Activated T-helper 17 cell treated with anti-CD3 and anti-CD28 coated beads, Interleukin-2, amount 50 U/mL, for 72 hours (primary cell): ENCODE measurements at places on chromosomes 1 and 21. TPM values are rescaled to one million over a fixed set of nuclear protein-coding genes. Genes with fewer than 3 reads are reported as not detected.

- ATAC-seq = no peak
Observed at GRCh38 chr1:53591924-53592323, 132.7 kb downstream of the DMRTB1 start.

Gene PRAMEF14
- total RNA-seq = not detected

DNA sequence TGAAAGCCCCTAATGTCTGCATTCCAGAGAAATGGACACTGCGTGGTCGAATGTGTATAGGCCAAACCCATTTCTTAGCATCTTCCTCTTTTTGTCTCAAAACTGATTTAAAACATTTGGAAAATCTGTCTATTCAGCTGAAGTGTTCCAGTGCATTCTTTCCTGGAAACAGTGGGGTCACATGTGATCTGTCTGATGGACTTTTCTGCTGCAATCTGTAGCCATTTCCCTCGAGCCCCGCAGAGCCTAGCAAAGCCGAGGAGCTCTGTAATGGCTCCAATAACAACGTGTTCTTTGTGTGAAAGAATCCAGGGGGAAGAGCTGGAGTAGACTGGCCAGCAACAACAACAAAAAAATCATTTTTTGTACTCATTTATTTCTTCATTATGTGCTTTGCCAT, 329.3 kb downstream of the BARHL2 start:
- no peak for ATAC-seq

Gene KRTAP13-2
- total RNA-seq = not detected

DNA sequence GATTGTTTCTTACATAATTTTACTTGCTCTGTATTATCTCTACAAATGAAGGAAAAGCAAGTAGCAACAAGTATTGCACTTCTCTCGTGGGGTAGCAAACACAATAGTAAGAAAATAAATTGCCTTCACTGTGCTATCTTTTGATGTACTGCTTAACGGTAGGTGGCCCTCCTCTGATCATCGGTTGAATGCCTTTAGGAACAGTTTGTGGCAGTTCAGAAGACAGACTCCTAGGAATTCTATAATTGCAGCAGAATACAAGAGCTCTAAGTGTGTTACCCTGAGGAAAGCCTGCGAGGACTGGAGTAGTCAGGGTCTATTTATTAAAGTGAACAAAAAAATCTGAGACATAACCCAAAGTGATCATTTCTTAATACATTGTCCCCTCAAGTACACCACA, 1135.9 kb downstream of the KCNT2 start:
- no peak for ATAC-seq

- peak; percentile 83 for ATAC-seq
Observed at GRCh38 chr1:64956733-64957441, 9.5 kb downstream of the JAK1 start.

DNA sequence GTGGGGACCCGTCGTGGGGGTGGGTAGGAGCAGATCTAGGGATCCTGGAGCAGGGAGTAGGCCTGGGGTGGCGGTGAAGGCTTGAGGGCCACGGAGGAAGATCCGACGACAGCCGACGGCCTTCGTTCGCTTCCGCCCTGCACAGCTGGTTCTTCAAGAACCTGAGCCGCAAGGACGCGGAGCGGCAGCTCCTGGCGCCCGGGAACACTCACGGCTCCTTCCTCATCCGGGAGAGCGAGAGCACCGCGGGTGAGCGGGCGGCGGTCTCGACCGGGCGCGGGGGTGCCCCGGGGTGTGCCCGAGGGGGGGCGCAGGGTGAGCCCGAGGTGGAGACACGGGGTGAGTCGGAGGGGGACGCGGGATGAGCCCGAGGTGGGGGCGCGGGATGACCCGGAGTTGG, 16.5 kb upstream of the HDAC1 start:
- ATAC-seq = no peak

- no peak for ATAC-seq
Observed at GRCh38 chr1:162284206-162284955, 92.3 kb downstream of the SPATA46 start.

Gene GJA9
- total RNA-seq = not detected

GRCh38 chr1:82152356-82153271, 351.9 kb downstream of the ADGRL2 start:
- no peak for ATAC-seq

Gene CBR3
- 23.2 TPM for total RNA-seq

Gene CLDN8
- not detected for total RNA-seq

DNA sequence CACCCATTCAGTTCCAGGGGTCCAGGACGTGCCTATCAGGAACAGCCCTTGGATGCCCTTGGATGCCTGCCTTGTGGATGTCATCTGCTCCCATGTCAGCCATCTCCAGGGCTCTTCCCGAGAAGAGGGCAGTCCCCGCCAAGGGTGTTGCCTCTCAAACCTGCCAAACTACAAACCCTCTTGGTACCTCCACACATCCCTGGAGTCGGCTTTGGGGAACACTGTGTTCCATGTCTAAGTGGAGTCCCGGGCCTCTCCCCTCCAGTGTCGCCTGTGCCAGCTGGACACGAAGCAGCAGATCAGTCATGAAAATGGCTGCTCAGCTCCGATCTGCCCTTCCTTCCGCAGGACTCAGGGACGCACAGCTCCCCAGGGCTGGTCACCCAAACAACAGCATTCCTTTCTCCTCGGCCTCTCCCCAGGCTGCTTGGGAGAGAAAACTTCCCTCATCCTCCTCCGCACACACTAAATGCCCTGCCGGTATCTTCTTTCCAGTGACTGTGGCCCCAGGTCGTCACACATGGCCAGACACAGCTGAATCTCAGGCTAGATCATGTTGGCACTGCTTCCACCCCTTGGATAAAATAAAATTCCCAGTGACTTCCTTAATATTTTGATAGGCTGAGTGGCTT, 53.4 kb downstream of the GALNT2 start:
- no peak for ATAC-seq

DNA sequence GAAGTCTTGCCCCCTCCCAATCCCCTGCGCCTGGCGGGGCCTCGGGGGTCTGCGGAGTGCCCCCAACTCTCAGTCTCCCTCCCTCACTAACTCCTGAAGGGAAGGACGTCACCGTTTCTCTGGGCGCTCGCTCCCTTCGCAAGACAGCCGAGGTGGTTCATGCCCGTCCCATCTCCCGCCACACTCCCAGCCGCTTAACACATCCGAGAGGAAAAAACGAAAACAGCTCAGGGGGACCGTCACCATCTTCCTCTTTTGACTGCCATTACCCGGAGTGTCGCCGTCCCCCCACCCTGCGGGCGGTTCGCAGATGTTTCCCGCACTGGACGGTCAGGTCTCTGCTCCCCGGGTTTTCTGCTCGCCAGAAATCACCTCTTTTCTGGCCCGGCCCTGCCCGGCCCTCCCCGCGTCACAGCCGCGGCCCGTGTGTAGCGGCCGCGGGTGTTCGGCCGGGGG, 532 bp downstream of the ERO1B start:
- peak; percentile 34 for ATAC-seq

Gene ZNHIT6
- 9.3 TPM for total RNA-seq

GRCh38 chr1:116755066-116755465, 836 bp downstream of the CD2 start:
- no peak for ATAC-seq

GRCh38 chr1:11981378-11982009, 1.2 kb downstream of the MFN2 start:
- no peak for ATAC-seq

GRCh38 chr1:4353090-4353856, 301.1 kb upstream of the AJAP1 start:
- no peak for ATAC-seq

DNA sequence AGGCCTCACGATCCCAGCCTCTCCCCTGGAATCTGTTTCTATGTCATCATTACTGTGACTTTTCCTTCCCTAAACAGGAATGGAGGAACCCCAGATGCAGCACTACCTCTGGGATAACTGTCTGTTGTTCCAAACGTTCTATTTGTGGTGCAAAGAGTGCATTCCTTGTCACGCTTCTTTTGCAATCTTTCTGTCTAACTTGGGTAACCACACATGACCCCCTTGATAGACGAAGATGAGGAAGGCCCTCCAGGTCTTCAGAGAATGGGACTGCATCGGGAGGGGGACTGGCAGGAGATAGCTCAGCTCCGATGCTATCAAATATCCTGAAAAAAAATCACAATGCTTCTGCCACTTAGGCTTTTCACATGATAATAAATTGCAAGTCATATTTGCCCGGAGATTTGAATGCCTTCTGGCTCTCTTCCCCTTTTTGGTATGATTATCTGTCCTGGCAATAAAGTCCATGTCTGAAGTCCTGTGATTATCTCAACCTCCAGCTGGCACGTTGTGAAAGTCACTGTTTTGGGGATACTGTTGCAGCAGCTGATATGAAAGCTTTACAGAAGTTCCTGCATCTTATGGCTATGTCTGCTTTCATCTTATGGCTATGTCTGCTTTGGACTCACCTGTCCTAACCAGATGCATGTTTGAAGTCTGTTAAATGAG, 148.7 kb upstream of the LMO4 start:
- no peak for ATAC-seq

Gene NMNAT2
- total RNA-seq = not detected

Gene CHI3L2
- total RNA-seq = 2.7 TPM

- no peak for ATAC-seq
Observed at GRCh38 chr1:219405531-219406331, 207.2 kb downstream of the ZC3H11B start.

DNA sequence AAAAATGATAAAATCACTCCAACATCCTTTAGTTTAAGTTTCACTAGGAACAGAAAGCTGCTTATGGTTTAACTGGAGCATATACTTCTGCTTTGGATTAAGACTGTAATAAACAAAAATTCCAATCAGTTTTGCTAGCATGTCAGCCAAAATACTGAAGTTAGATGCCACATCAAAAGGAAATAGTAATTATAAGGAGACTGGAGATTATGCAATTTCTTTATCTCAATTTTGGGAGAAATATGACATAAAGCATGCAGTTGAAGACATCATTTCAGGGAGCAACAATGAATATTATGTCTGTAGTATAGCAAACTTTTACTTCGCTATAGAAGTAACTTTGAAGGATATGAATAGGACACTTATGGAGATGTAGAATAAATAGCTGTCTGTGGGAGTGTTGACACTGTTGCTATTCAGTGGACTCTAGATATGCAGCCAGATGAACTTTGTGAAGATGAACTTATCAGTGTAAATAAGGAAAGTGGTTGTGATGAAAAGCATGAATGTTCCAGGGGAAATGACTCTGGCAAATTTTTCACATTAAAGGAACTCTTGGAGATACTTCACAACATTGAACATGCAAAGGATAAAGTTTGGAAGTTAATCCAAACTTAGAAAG, 107.8 kb downstream of the RABGAP1L start:
- ATAC-seq = no peak

GRCh38 chr1:65398083-65398482, 22.4 kb upstream of the LEPR start:
- peak; percentile 53 for ATAC-seq

GRCh38 chr1:40692429-40692895, 958 bp downstream of the NFYC start:
- peak; percentile 18 for ATAC-seq

DNA sequence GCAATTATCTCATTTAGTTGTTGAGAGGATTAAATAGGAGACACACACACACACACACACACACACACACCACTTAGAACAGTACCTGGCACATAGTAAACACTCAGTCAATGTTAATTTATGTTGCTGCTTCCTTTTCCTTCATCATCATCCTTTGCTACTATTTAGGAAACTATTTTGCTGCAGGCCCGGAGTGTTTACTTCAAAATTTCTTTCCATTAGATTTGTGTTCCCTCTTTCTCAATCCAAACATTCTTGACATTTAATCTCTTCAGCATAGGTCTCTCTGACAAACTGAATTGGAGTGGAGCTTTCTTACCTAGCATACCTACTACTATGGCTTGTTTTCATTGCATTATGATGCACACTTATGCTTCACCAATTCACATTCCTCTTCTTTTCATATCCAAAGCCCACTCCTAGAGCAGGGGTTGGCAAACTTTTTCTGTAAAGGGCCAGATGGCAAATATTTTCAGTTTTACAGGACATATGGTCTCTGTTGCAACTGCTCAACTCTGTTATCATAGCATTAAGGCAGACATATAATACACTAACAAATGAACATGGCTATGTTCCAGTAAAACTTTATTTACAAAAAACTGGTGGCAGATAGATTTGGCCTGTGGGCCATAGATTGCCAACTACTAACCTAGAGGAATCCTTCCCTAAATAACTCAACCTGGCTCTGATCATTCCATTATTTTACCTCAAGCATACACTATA, 49.5 kb downstream of the SCMH1 start:
- no peak for ATAC-seq

DNA sequence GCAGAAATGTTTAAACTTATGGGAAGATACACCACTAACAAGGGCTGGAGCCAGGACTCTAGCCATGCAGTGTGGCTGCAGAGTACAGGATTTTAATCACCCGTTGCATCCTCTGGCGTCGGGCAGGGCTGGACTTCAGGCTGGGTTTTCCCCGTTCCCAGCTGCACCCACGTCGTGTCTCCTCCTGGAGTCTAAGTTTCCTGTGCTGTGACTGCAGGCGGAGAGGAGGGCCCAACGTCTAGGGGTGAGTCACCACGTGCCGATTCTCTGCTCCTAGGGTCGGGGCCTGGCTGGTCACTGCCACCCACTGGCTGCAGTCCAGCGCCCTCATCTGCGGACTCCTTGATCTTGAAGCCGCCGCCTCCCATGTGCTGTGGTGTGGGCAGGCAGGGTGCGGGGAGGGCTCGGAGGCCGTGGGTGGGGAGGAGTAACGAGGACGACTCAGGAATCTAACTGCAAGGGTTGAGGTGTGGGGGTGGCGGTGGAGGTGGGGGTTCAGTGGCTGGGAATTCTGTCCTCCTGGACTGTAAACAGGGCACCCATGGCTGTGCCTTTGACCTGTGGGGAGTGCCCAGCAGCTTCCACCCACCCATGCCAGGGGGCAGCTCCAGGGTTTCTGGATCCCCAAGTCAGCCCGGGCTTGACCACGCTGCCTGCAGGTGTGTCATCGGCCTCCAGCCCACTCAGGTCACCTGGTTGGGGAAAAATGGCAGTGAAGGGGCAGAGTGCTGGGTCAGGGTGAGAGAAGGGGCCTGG, 77.8 kb downstream of the ALPL start:
- ATAC-seq = no peak
